ENCODE measurements at places on chromosomes 11 and 22. TPM values are rescaled to one million over a fixed set of nuclear protein-coding genes. Genes with fewer than 3 reads are reported as not detected.

- no peak for DNase-seq
Measured at GRCh38 chr11:72410956-72411355, 23.4 kb downstream of the CLPB start.

Gene HBG1
- not detected for total RNA-seq

Gene MUC6
- not detected for total RNA-seq

DNA sequence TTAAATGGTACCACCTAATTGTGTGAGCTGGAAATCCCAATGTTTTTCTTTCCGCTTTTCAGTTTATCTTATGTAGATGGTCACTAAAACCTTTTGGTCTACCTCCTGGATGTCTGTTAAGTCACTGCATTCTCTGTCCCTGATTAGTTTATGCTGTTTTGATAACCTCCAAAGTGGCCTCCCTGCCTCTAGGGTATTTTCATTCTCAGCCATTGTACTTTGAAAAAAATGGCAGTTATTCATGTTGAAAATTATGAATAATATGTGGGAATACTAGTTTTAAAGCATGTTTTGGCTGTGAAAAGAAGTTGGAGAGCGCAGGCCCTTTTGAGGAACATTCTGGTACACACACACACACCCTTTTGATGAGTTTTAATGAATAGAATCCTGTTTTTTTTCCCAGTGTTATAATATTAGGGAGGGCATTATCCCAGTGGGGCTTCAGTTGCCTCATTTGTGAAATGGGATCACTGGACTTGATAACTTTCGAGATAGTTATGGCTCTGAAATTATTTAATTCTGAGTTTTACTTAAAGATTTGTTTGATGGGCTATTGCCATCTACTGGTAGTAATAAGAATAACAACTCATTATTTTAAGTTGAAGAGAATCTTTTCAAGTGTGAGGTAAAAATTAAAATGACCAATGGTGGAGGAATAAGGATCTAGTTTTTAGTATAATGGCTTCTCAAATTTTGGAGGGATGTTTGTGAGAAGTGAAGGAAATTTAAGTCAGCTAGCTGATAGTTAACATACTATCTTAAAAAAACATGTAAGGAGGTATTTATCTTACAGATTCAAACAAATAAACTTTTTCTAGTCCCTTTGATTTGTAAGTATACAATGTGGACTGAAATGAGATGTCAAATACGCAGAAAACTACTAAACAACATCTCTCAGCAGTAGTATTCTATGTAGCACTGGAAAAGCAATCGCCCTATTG, 3.9 kb downstream of the FDX1 start:
- DNase-seq = peak; percentile 41

Gene OR8G1
- not detected for total RNA-seq

GRCh38 chr11:115939104-115939730, 435.0 kb upstream of the CADM1 start:
- no peak for DNase-seq

DNA sequence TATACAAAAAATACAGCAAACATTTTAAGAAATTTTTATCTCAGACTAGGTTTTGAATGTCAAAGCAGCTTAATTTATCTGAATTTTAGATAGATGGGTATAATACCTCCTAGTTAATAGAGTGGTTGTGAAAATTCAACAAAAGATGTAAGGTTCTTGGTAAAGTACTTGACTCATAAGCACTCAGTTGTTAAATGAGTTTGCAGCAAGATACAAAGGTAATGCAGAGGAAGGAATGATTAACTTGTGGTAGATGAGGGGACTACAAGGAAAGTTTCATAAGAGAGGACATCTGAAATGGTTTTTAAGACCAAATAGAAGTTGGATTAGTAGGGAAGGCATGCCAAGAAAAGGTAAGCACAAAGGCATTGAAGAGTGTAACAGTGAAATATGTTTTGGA, 37.4 kb downstream of the PPME1 start:
- no peak for DNase-seq

Gene HSPB2
- not detected for total RNA-seq

Gene ASPHD2
- total RNA-seq = 3.4 TPM

Gene PVALB
- not detected for total RNA-seq

DNA sequence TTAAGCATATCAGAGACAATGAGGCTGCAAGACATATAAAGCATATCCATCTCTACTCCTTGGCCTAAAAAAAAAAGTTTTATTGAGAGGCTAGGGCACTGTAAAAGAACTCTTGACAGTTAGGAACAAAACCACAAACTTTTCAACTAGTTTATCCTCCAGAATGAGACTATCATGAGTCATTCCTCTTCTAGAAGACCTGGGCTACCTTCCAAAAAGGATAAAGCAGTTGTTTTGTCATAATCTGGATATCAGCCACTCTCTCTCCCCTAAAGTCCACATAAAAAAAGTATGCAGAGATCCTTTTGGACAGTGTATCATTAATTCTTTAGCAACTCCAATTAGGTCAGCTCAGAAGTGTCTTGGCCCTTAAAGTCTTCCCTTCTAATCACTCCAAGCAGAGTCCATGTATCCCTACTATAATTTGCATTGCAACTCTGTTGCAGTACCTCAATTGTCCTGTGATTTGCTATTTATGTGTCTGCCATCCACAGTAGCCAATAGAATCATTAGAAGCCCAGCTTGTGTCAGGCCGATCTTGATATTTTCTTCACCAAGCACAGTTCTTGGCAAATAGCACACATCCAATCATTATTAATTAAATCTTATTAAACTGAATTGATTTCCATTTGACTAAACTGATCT, 10.4 kb downstream of the OR51T1 start:
- DNase-seq = peak; percentile 88

- DNase-seq = no peak
Measured at GRCh38 chr11:1012740-1013630, 23.5 kb downstream of the MUC6 start.

Gene EHF
- total RNA-seq = 322 TPM

GRCh38 chr11:109425554-109425953, 3.6 kb downstream of the C11orf87 start:
- no peak for DNase-seq

Gene SCGB1A1
- not detected for total RNA-seq

GRCh38 chr22:19892257-19892879, 37.7 kb upstream of the GNB1L start:
- peak; percentile 51 for DNase-seq

DNA sequence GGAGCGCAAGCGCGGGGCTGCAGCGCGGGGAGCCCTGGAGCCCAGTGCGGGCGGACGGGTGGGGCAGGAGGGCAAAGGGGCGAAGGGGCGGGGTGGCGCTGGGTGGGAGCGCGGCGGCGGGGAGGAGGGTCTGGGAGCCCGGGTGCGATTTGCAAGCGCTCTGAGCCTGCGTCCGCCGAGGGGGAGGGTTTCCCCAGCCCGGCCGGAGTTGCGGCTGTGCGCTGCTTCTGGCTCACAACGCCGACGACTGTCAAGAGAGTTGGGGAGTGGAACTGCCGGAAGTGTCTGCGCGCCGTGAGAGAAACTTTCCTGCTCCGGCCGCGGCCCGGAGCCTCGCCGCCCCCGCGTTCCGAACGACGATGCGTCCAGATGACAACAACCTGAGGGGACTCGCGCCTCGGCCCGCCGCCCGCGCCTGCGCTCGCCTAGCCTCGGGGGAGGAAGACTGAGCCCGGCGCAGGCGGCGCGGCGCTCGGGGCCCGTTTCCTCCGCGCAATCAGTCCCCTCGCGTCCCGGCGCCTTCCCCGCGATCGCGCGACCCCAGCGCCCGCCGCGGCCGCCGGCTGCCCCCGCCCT, at the start of gene ARHGAP42:
Gene ARHGAP42, plus strand, starts transcription at position 235 of the 576 bp plus-strand sequence. CDS start 391 bp downstream, outside the sequence.
- DNase-seq = peak; percentile 33

DNA sequence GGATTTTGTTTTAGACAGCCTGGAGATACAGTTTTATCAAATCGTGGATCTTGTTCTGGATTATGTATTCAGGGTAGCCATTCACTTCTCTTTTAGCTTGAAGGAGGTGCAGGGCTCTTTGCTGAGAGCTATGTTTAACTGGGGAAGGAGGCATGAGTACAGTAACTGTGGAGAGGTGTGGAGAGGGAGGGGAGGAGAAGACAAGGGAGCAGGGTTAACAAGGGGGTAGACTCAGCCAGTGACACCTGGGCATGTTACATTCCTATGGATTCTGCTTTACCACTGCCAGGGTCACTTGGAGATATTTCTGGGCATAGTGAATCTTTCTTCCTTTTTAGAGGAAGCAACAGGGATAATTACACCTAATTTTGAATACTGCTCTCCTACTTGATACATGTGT, 536.0 kb downstream of the TMEM135 start:
- no peak for DNase-seq

- no peak for DNase-seq
Measured at GRCh38 chr11:75659836-75660235, 9.0 kb downstream of the MAP6 start.

Gene IGLL1
- total RNA-seq = not detected

Measured in bronchial epithelial cell (primary cell).